Heart right ventricle (tissue), 16 donors: ENCODE measurements at places on chromosomes 7 and 10. TPM values are rescaled to one million over a fixed set of nuclear protein-coding genes. Genes with fewer than 3 reads are reported as not detected.

CCL26 gene
- 1.2 TPM for polyA plus RNA-seq

GLRX3 gene
- polyA plus RNA-seq, result 34.1 TPM

GRCh38 chr10:90462749-90463470 is 394.9 kb downstream of the HTR7 start:
- no peak for DNase-seq

- DNase-seq, result no peak
These were observed 233.1 kb upstream of the FZD8 start for GRCh38 chr10:35875016-35875676.

GRCh38 chr10:89458291-89458690 is 43.9 kb downstream of the IFIT5 start:
- no peak for DNase-seq
